ENCODE measurements at places on chromosomes 7 and 10. TPM values are rescaled to one million over a fixed set of nuclear protein-coding genes. Genes with fewer than 3 reads are reported as not detected.

GRCh38 chr7:156198277-156198676 is 386.0 kb upstream of the SHH start:
- DNase-seq = no peak

GRCh38 chr10:60375293-60376004 is 14.2 kb downstream of the ANK3 start:
- no peak for DNase-seq

- no peak for DNase-seq
Observed at GRCh38 chr10:24929056-24929544, 23.3 kb downstream of the PRTFDC1 start.

DNA sequence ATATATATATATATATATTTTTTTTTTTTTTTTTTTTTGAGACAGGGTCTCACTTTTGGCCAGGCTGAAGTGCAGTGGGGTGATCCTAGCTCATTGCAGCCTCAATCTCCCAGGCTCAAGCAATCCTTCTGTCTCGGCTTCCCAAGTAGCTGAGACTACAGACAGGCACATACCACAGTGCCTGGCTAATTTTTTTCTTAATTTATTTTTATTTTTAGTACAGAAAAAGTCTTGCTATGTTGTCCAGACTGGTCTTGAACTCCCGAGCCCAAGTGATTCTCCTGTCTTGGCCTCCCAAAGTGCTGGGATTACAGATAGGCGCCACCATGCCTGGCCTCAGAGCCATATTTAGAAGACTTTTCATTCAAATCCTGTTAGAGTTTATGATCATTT is 79.6 kb downstream of the PRTFDC1 start:
- DNase-seq = no peak

DNA sequence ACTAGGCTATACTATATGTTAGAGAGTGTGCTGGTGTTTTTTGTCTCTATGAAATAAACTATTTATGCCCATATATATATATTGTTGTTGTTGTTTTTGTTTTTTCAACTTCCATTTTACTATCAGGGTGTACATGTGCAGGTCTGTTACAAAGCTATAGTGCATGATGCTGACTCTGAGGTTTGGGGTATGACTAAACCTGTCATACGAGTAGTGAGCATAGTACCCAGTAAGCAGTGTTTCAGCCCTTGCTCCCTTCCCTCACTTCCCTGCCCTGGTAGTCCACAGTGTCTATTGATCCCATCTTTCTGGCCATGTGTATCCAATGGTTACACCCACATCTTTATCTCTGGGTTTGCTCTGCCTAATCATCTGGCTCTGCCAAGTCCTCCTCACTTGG is 101.8 kb downstream of the FAS start:
- DNase-seq = no peak

- DNase-seq = no peak
Observed at GRCh38 chr10:8304861-8305260, 250.4 kb downstream of the GATA3 start.

GRCh38 chr10:125163803-125164202 is 3.4 kb upstream of the CTBP2 start:
- DNase-seq = no peak

- no peak for DNase-seq
Observed at GRCh38 chr10:78035025-78035424, 1.4 kb downstream of the RPS24 start.

Gene WIPF3
- not detected for total RNA-seq

Gene ORC5
- total RNA-seq = 23.2 TPM

Gene LRRD1
- total RNA-seq = not detected

Gene DYNC1I1
- not detected for total RNA-seq

Gene GIMAP1
- 10.7 TPM for total RNA-seq

Gene WNT8B
- total RNA-seq = 0.20 TPM

Gene ANKRD61
- not detected for total RNA-seq

Gene CALML3
- not detected for total RNA-seq

Data from activated naive CD4-positive, alpha-beta T cell treated with anti-CD3 and anti-CD28 coated beads, Interleukin-2, amount 50 U/mL, for 72 hours (primary cell).